Activated T-helper 1 cell treated with Interleukin-2 at 50 U/mL for 16 hours (primary cell): ENCODE measurements at places on chromosomes 2 and 18.

DNA sequence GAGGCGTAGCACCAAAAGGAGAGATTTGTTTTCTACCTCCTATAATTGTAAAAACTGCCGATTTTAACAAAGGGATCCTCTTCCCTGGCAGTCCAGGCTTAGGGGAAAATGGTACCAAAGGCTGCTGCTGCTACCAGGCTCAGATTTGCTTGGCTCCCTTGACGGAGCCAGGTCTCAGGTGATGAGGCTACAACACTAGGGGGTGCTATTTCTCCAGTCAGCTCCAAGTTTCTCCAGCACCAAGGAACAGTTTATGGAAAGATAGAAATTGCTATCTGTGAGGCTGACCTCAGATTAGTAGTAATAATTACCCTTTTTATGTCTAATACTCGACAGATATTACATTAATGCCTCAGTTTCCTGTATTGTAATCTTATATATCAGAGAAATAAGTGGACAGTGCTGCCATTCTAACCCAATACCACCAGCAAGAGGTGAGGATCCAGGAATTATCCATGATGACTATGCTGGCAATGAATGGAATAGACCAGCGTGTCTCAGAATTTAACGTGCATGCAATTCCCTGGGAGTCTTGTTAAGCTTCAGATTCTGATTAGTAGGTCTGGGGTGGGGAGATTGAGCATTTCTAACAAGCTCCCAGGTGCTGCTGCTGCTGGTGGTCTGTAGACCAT lies 111.3 kb downstream of the ESCO1 start:
- DNase-seq, result no peak

DNA sequence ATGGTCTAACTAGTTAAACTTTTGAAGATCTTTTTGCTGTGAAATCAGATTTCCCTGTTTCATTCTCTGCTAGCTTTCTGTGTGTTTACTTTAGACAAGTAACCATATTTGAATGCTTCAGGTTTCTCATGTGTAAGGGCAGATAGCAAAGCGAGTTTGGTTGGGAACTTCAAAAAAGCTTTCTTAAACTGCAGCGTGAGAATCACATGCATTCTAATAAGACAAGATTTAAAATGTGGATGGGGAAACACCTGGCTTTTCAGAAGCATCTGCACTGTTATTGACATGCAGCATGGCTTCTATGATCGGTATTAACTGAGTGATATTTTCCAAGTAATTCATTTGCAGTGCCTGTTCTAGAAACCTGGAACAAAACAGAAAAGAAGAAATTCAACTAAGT lies 119.3 kb downstream of the ABCA12 start:
- DNase-seq, result no peak

DNA sequence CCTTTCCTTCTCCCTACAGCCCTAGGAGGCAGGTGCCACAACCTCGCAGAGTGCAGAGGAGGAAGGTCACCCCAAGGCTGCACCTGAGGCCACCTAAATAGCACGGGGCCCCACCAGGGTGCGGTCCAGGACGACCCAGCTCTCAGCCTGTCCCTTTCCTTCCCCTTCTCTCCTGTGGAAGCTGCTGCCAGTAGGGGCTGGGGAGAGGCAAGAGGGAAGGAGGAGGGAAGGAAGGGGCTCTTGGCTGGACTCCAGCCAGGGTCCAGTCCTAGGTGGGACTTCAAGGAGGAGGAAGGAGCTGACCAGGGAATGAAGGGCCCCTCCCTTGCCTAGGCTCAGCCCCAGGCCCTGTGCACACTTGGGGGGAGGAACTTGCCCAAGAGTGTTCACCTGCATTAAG lies 11.1 kb downstream of the CRACDL start:
- DNase-seq, result no peak

DNA sequence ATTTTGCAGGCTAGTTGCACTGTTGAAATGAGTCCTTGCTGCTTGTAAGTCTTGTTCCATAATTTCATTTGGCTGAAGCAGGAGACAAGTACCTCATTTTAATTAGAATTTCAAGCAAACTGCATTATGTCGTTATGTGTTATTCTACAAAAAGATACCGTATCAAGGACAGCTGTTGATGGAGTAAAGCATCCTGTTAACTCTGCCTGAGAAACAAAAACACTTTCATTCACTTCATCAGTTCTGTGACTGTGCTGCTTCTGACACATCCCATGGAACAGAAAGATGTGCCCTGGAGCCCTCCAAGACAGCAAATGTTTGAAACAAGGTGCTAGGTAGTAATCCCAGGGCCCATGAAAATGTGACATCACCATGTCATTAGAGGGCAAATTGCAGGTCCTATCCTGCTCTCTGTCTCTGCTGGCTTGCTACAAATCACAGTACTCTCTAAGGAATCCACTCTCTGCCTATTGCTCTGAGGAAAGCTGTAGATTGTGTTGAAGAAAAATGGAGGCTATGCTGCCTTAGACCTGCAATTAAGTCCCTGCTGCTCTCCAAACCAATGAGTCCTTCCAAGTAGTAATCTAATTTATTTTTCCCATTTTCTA lies 209.7 kb upstream of the PARD3B start:
- no peak for DNase-seq

GRCh38 chr2:117232305-117232704 lies 582.2 kb upstream of the DDX18 start:
- no peak for DNase-seq

GRCh38 chr2:58655152-58655551 lies 414.0 kb upstream of the FANCL start:
- DNase-seq, result no peak

- no peak for DNase-seq
Observed at GRCh38 chr2:239717706-239718105, 307.4 kb downstream of the NDUFA10 start.

DNA sequence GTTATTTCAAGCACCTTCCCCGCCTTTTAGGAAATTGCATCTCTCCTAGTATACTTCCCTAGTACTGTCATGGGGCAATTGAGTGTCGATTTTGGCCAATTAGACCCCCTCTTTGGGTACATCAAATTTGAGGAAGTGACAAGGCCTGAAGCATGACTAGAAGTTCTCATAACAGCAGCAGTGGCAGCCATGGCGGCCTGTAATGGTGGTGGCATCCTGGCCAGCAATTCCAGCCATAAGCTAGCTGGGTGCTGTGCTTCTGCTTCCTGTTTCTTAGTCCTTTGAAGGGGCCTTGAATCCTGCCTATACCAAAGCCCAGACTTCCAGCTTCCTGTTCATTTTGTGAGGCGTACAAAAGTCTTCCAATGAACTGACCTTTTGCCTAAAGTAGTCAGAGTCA lies 523.1 kb downstream of the PLCL1 start:
- DNase-seq, result no peak

DNA sequence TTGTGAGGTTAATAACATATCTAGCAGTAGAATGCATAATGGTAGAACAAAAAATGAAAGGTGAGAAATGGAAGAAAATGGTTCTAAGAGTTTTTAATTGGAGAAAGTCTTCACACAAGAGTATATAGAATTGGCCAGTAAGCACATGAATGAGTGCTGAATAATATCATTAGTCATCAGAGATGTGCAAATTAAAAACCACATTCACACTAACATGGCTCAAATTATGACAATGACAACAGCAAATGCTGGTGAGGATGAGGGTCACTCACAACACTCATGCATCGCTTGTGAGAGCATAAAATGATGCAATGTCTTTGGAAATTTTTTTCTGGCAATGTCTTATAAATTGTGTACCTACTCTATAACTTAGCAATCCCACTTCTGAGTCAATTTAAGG lies 1355.4 kb upstream of the ACVR2A start:
- DNase-seq, result no peak

- no peak for DNase-seq
Observed at GRCh38 chr2:167814881-167815718, 432.3 kb downstream of the STK39 start.

DNA sequence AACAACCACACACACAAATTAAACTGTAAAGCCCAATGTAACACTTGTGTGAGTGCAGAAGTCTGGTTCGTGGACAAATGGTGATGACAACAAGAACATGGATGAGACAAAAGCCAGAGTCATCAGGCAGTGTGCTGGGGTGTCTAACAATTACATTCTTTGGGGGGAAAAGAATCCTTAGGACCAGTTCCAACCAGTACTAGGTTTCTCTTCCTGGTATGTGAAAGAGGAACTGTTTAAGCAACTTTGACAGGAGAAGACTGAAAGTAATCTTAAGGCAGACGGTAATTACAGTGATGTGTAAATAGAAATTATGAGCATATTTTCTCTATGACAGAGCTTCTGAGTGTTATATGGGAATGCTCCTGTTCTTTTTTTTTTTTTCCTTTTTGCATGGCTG lies 133.4 kb downstream of the AFF3 start:
- no peak for DNase-seq

- DNase-seq, result no peak
Observed at GRCh38 chr2:69957965-69958364, 3.5 kb downstream of the ASPRV1 start.

DNA sequence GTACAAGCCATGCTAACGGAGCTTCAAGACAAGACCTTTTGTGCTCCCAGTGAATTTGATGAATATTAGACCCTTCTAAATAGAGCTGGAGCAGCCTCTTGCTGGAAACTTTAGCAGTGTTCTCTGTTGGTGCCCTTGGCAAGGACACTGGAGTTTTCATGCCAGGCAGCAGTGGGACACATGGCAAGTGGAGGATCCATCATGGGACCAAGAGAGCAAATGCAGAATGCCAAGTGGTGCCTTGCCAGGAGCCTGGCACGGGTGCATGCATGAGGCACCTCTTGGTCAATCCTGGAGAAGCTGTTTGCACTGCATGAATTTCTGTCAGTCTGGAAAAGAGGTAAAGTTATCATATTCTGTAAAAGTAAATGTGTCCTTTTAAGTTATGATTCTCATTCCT lies 59.1 kb downstream of the NETO1 start:
- DNase-seq, result no peak

DNA sequence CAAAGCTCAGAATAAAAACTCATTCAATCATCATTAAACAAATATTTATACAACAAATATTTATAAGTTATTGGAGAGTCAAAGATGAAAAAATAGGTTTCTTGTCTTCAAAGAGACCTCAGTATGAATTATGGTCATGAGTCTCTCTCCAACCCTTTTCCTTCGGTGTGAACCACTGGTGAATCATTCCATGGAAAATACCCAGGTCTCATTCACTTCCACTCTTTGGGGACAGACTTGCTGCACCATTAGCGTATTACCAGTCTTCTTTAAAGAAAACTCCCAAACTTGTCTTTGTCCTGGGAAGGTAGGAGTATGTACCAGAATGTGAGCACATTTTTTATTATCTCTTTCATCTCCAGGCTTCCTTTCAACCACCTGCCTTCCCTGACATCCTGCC lies 257.4 kb upstream of the RBMS1 start:
- no peak for DNase-seq

DNA sequence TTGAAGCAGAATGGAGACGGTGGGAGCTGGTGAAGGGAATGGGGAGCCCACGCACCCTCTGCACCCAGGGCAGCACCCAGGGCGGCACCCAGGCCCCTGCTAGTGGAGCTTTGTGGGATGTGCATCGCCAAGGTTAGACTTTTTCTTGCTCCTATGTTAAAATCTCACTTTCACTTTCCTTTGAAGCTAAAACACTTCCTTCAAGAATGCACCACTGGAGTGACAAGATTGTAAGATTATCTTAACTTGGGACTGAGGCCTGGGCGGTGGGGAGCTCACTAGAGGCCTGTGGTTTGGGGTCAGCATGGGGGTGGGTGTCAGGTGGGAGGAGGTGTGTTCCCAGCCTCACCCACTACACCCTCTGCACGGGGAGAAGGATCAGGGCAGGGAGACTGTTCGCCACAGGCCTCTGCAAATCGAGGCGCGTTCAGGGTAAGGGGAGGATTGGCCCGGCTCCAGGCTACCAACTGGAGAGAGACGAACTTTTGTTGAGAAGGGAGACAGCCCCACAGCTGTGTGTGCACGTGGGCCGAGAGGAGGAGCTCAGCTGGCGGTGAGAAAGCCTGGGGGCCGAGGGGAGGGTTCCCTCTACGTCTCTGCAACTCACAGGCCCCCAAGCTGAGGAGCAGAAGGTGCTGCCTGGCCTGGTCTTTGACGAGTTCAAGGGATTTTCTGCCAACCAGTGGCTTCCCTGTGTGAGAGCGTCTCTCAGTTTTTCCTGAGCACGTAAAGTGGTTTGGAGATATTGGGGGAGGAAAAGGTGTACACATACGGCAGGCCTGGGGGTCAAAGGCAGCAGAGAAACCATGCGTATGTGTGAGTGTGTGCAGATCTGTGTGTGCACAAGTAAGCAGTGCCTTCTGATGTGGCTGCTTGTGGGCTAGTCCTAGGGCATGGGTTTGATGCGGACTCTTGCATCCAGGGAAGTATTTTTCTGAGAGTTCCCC lies 147.7 kb downstream of the KLHL29 start:
- peak; percentile 2 for DNase-seq

DNA sequence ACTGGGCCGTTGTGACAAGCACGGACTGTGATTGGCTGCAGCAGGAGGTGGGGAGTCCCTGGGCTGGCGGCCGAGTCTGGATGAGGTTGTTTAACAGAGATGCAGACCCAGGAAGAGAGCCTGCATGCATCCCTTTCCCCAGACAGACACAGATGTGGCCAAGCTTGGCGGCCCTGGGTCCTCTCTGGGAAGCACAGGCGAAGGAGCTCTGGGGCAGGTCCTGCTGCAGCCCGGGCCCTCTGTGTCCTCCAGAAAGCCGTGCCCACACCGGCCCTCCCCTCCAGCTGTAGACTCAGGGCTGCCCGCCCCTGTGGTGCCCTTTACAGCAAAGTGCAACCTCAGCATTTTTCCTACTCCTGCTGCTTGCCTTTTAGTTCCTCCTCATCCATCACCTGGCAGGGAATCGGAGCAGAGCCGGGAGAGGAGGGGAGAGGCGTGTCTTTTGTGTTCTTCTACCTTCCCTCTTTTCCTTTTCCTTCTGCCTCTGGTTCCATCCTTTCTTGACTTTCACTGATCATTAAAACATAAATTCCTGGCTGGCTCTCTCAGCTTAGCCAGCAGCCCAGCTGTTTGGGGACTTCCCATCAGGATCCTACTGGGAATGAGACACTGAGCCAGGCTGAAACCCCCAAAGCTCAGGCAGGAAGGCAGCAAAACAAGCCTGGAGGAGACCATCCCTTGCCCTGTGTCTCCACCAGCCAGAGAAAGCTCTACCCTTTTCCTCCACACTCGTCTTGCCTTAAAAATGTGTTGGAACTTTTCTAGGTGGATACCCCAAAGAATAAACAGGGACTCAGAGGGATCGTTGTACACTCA lies 75.0 kb downstream of the CTIF start:
- no peak for DNase-seq
